ENCODE measurements at places on chromosomes 6 and 20.

DNA sequence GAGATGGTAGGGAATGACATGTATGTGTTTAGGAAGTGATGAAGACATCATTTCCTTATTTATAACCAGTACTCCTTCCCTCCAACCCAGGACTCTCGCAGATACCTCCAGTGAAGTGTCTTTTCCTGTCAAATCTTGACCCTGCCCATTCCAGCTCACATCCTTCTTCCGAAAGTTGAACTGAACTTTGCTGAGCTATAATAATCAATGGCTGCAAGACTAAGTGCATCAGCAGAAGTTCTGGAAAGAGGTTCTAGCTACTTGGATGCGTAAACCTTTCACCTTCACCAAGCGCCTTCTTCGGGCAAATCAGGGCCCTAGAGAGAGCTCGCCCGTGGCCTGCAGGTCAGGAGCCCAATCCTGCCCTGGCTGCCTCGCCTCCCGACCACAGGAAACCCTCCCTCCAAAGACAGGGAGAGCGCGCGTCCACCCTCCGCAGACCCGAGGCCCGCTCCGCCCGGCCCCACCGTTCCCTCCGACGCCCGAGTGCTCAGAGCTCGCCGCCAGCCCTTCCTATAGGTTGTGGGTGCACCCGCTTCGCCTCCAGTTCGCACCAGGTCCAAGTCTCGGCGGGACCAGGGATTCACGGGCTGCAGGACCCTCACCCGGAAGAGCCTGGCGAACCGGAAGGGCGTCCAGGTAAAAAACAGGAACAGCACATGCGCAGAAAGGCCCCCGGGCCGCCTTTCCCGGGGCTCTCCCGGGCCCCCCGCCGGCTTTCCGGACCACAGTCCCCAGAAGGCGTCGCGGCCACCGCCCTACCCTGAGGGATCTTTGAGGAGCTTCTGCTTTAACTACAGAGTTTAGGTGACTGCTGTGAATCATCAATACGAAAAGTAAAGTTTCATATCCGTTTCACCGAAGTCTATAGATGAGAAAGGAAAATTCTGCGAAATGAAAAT is at the start of gene ZNF334:
Gene ZNF334, minus strand, starts transcription at position 617 of the 902 bp plus-strand sequence. CDS start 1,457 bp downstream, outside the sequence.
- DNase-seq = peak; percentile 21

DNA sequence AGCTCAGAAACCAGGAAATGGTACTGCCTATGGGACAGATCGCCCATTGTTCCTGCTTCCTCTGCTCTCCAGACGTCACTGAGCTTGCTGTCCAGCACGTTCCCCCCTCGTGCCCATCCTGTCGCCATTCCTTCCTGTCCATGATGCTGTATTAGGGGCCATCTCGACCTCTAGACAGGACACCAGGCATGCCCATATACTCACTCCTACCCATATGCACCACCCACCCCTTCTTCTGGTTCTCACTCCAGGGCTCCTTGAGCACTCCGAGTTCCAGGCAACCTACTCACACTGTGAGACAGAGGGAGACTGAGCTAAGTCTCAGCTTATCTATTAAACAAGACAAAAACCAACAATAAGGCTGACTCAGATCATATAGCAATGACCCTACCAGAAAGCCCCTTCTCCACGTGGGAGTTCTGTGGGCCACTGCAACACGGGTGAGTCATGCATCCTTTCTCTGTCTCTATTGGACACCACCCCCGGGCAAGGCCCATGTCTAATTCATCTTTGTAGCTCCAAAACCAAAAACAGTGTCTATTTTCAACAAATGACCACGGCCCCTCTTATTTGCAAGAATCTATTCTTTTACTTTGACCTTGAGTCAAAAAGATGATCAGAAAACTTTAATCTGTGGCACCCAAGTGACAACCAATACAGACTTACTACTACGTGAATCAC is 65.7 kb downstream of the PSMG4 start:
- DNase-seq = peak; percentile 84

GRCh38 chr20:15618110-15618509 is 955.1 kb downstream of the KIF16B start:
- no peak for DNase-seq

- no peak for DNase-seq
Measured at GRCh38 chr6:107419733-107420132, 39.6 kb downstream of the PDSS2 start.

DNA sequence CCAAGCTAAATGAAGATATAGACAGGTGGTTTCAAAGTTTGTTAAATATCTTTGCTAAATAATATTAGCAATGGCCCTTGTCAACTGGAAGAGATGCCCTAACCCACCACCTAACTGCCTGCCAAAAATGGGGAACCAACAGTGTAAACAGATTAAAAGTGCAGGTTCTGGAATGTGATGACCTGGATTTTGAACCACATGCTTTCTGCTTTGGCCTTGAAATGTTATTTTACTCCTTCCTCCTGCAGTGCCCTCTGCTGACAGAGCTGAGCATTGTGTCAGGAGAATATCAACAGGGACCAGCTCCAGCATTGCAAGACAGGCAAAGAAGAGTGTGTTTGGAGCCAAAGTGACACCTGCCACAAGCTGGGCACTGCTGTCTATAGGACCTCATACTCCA is 226.6 kb downstream of the MYLK4 start:
- no peak for DNase-seq

Measured in inflammatory macrophage treated with lipopolysaccharide for 4 hours (primary cell).